Panc1 (cell line): ENCODE measurements at places on chromosomes 12 and 14.

GRCh38 chr12:7970475-7971252, 34.7 kb upstream of the SLC2A3 start:
- no peak for DNase-seq

DNA sequence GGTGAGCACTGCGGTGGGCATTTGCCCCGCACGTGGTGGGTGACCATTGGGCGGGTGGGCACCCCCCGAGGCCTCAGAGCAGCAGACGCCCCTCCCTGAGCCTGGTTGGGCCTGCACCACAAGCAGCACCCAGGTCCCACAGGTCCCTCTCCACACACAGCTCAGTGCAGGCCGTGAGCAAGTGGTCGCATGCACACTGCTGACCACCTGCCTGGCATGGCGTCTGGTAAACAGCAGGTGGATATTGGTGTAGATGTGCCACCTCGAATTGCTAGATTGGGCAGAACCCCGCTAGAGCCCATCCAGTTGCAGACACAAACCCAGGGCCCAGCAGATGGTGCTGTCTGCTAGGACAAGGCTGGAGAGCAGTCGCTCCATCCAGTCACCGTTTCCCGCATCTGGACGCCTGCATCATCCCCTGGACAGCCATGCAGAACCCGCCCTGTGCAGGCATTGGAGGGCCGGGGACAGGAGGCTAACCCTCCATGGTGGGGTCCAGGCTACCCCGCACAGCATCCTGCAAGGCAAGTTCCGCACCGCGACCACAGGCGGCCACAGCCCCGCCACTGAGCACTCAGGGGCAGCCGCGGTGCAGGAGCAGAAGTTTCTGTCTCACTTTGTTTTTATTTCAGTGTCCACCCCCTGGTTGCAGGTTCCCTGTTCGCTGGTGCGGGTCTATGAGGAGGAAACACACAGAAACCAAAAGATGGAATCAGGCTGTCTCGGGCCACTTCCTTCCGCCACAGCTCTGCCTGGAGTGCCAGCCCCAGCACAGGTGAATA, 45.6 kb upstream of the RIMBP2 start:
- no peak for DNase-seq

DNA sequence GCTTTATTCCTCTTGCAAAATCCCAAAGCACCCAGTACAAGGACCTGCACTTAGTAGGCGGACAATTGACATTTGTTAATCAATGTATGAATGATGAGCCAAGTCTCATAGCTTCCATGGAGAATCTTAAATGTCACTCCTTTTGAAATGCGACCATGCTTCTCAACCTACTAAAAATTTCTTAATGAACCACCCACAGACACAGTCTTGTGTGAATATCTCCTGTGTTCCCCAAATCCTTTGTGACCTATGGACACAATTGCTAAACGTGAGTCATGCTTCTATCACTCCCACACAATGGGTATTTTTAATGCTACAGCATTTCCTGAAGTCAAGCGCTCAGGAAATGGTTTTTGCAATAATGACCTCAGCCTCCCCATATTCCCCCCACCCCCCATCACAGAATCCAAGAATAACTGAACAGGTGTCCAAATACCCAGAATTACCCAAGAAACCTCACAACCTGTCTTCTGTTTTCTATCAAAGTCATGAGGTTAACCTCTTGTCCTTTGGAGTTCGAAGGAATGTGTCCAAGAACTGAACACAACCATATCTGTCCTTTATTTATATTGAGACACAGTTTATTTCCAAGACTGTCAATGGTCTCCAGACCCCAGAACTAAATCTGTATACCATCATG, 163.6 kb upstream of the PLEKHG7 start:
- DNase-seq = no peak

- DNase-seq = no peak
Measured at GRCh38 chr12:79370021-79370420, 320.7 kb downstream of the PAWR start.

DNA sequence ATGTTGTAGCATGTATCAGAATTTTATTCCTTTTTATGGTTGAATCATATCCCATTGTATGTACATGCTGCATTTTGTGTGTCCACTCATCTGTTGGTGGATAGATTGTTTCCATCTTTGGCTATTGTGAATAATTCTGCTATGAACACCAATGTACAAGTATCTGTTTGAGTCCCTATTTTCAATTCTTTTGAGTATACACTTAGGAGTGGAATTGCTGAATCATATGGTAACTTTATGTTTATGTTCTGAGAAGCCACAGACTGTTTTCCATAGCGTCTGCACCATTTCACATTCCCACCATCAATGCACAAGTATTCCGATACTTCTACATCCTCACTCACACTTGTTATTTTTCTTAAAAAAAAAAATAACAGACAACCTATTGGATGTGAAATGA, 91.5 kb downstream of the ARF6 start:
- no peak for DNase-seq

GRCh38 chr14:39203659-39204606, 28.9 kb downstream of the PNN start:
- no peak for DNase-seq

GRCh38 chr14:35965400-35965799, 139.3 kb downstream of the BRMS1L start:
- no peak for DNase-seq

DNA sequence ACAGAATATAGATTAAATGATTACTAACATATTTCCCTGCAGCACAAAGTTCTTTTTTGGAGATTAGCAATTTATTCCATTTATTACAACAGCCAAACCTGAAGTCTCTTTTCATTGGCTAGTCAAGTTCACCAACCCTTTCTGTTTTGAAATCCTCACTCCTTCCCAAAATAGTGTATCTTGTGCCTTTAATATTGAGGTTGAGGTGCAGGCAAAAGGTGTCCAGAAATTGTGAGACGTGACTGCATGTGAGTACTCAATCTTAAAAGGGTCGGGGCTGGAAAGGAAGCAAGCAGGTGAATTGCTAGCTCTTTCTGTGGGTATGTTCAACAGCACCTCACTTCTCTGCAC, 11.1 kb upstream of the FOXN3 start:
- no peak for DNase-seq

- DNase-seq = no peak
Measured at GRCh38 chr14:50191499-50191898, 39.9 kb downstream of the SOS2 start.

- no peak for DNase-seq
Measured at GRCh38 chr12:88737838-88738472, 157.7 kb upstream of the KITLG start.

DNA sequence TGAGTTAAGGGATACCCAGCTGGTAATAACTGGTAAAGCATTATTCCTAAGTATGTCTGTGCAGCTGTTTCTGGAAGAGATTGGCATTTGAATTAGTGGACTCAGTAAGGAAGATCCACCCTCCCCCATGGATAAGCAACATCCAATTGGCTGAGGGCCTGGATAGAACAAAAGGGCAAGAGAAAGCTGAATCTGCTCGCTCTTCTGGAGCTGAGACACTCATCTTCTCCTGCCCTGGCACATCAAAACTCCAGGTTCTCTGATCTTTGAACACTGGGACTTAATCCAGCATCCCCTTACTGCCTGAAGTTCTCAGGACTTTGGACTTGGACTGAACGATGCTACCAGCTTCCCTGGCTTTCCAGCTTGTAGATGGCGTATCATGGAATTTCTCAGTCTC, 63.1 kb upstream of the CNOT2 start:
- DNase-seq = no peak

DNA sequence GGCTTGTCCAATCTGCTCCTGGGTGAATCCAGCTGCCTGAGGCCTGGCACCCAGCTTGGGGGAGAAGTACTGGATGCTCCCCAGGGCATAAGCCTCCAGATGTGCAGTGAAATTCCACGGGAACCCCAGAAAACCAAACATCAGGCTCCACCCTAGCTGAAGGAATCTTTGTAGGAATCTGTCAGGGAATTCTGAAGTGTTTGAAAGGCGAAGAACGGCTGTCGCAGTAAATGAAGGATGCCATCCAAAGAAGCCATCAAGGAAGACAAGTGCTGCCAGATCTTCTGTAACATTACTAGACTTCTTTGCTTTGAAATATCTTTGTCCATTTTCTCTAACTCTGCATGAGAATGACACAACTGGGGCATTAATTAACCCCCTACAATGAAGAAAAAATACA, 219.4 kb downstream of the FOXN3 start:
- no peak for DNase-seq

DNA sequence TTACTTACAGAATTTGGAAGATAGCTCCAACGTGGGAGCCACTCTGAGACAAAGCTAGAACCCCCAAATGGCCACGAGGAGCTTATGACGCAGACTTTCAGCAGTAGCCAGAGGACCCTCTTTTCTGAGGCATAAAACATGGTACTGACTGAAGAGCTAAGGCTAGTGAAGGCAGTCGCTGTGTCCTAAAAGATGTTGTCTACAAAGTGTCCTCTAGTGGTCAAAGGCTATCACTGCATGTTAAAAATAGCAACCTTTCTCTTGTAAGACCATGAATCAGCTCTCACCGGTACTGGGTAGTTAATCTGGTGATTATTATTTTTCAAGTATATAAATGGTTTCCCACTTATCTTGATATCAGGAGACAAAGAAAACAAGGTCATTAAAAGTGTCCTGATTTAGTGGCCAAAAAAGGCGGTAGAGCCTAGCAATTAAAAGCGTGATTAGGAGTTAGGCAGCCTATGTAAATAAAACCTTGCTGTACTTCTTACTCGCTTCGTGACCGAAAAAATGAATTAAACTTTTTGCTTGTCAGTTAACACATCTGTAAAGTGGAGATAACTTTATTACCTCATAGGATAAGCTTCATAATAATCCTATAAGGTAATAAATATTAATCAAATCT, 47.0 kb upstream of the LGR5 start:
- DNase-seq = peak; percentile 42

DNA sequence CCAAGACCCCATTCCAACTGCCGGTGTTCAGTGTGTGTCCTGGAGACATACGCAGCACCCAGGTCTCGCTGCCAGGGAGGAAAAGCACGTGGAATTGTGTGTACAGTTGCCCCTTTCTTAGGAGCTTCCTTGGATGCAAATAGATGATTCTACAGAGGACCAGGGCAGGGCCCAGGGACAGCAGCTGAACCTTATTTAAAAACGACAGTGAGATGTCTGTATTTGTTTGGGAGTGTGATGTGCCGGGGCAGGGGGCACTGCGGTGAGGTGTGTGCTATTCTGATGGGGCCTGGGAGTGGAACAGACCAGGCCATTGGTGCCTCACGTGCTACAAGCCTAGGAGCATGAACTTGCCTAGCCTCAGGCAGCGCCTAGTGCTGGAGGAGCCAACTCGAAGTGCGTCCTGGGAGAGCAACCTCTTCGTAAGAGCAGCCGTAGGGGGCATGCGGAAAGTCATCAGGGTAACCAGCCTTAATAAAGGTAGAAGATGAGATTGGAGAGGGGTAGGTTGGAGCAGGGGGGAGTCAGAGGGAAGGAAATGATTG, 98.3 kb upstream of the ESRRB start:
- no peak for DNase-seq

GRCh38 chr12:120762086-120762485, 36.5 kb downstream of the ACADS start:
- no peak for DNase-seq

- DNase-seq = no peak
Measured at GRCh38 chr12:69908203-69908602, 83.2 kb downstream of the MYRFL start.

- no peak for DNase-seq
Measured at GRCh38 chr12:59459966-59460660, 135.7 kb upstream of the SLC16A7 start.

DNA sequence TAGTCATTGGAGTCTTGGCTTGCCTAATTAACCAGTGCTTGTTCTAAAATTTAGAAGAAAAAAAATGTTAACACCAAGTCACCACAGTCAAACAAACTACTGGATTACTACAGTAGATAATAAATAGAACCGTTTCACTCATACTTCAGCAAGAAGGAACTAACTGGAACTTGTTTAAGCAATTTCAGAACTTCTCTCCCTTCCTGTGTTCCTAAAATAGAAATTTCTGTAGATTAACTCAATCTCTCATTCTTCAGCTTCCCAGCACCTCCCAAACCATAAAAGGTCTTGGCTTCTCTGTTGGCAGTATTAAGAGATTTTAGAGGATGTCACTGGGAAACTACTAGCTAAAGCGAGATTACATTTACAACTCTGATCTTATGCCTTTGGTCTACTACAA, 18.6 kb downstream of the GNS start:
- DNase-seq = no peak

GRCh38 chr12:95335948-95336347, 118.3 kb downstream of the VEZT start:
- DNase-seq = no peak

GRCh38 chr12:103958621-103959020, 7.1 kb upstream of the TDG start:
- no peak for DNase-seq

DNA sequence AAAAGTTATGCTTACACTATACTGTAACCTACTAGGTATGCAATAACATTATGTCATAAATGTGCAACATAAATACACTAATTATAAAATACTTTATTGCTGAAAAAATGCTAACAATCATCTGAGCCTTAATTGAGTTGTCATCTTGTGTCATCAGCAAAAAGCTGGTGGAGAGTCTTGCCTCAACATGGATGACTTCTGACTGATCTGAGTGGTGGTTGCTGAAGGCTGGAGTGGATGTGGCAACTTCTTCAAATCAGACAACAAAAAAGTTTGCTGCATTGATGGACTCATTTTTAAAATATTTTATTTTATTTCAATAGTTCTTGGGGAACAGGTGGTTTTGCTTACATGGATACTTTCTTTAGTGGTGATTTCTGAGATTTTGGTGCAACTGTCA, 93.9 kb upstream of the AMN1 start:
- no peak for DNase-seq

DNA sequence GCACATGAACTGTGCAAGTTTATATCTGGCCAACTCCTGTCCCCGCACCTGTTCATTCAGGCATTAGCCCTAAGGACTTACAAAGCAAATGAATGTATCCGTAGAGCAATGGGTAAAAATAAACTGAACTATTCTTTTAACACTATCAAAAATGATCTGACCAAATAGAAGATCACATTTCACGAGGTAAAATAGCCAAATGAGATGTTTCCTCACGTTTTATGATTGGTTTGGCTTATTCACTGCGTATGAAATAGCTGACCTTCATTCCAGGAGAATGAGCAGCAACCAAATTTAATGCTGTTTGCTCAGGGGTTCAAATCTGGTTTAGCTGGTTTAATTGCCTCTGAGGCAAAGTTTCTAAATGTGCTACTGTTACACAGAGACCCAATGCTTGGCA, 216.0 kb upstream of the EEA1 start:
- DNase-seq = no peak

DNA sequence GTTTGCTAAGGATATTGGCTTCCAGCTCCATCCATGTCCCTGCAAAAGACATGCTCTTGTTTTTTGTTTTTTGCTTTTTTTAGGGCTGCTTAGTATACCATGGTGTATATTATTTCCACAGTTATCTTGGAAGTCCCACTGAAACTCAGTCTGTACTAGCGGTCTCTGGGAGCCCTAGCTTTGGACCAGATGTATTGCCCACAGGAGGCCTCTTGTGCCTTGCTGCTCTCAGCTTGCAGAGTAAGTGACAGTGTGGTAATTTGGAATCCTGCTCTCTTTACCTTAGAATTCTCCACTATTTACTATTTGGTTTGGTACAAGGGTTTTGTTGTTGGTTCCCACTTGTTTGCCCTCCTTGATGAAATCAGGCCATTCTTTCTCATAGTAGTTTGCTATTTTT, 1022.9 kb downstream of the LRFN5 start:
- no peak for DNase-seq
